Fibroblast of skin of scalp (primary cell): ENCODE measurements at places on chromosomes 5 and 9.
A peak's percentile ranks its signal among the peaks of the same experiment; 100 is the strongest.

DNA sequence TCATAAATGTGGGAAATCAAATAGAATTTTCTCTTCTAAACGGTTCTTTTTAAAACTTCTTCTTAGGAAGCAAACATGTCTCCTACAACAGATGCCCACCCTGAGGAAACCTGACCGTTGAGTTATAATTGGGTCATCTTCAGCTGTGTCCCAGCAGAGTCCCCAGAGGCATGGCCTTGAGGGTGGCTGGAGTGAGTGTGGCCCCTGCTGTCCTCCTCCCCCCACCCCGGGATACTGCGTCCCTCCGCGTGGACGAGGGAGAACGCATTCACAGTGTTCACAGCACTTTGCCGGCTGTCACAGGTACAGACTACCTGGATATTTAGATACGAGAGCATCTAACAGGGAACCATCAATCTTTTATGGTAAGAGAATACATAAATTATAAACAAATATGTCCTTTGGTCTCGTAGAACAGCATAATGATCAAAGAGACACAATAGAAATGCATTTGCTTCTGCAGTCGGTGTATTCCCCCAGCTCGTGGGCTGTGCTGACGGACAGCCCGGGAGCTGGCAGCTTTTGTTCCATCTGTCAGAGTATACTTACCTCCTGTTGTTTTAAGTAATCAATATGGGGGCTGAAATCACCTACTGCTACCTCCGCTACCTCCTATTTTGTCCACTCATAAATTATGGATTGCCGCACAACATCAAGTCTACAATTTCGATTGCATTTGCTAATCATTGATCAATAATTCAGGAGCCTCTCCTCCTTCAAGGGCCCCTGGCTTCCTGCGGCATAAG lies 214.7 kb downstream of the IRX2 start:
- no peak for DNase-seq

GRCh38 chr5:88119535-88120125 lies 149.0 kb downstream of the TMEM161B start:
- no peak for DNase-seq

- DNase-seq = peak; percentile 38
Measured at GRCh38 chr5:68070591-68071281, 144.8 kb upstream of the PIK3R1 start.

- DNase-seq = no peak
Measured at GRCh38 chr5:150358261-150359095, 981 bp downstream of the TCOF1 start.

- DNase-seq = no peak
Measured at GRCh38 chr5:44412286-44412685, 23.1 kb upstream of the FGF10 start.

- no peak for DNase-seq
Measured at GRCh38 chr9:73597771-73598170, 446.1 kb downstream of the ANXA1 start.

- no peak for DNase-seq
Measured at GRCh38 chr5:100311806-100312205, 223.4 kb upstream of the FAM174A start.

DNA sequence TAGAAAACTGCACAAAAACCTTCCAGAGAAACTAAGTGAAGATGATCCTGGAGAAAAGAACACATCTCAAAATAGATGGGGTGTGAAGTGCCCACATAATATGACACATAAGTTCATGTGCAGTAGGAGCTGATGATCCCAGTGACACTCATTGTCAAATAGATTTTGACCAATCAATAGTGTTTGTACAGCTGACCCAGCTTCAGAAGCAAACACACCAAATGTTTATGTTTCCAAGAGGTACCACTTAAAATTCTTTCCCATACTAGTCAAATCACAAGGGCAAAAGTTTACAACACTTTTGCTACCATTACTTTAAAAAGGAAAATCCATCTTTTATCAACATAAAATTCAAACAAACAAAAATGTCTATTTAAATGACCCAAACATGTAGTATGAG lies 175.0 kb downstream of the MLLT3 start:
- DNase-seq = peak; percentile 1

DNA sequence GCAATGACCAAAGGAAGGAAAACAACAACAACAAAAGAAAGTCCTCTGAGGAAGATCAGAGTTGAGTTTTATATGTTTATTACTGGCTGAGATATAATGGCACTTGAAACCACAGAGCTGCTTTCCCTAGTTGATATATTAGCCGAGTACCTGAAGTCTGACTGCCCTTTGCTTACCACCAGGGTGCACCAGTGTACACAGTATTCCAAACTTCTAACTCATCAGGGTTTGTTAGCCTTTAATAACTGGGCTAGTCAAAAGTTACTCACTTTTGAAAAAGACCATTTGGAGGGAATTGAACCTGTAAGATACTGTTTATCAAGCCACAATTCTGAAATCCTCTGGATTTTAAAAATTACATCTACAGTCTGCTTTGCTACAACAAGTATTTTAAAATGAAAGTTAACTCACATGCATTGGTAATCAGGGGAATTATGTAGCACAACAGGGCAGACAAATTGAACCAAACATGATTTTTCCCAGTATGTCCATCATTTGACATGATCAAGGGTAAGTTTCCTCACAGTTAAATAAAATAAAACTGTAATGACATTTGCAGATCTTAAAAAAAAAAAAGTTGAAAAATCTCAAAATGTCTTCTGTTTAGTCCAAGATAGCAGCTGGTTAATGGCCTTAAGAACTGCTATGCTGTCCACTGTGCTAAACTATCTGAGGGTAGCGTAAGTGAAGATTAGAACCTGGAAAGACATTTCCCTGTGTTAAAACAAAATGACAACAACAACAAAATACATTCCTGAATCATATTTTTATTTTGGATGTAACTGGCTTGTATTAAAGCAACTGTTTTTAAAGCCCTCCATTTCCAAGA lies 57.3 kb upstream of the C6 start:
- peak; percentile 57 for DNase-seq

GRCh38 chr9:124040186-124040931 lies 28.8 kb downstream of the LHX2 start:
- DNase-seq = peak; percentile 49

DNA sequence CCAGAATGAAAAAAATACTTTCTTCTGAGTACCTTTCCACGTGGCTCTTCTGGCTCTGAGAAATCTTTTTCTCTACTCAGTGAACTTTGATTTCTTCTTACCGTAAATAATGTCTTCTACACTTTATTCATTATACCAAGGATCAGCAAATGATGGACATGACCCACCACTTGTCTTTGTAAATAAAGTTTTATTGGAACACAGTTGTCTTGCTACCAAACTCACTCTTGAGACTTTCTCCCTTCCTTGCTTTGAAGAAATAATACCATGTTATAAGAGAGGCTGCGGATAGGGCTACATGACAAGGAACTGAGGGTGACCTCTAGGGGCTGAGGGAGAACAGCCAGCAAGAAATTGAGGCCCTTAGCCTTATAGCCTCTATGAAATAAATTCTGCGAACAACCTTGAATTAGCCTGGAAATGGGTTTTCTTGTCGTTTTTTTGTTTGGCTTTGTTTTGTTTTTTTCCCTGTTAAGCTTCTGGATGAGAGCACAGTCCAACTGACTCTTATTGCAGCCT lies 212.5 kb downstream of the COMMD10 start:
- DNase-seq = no peak

DNA sequence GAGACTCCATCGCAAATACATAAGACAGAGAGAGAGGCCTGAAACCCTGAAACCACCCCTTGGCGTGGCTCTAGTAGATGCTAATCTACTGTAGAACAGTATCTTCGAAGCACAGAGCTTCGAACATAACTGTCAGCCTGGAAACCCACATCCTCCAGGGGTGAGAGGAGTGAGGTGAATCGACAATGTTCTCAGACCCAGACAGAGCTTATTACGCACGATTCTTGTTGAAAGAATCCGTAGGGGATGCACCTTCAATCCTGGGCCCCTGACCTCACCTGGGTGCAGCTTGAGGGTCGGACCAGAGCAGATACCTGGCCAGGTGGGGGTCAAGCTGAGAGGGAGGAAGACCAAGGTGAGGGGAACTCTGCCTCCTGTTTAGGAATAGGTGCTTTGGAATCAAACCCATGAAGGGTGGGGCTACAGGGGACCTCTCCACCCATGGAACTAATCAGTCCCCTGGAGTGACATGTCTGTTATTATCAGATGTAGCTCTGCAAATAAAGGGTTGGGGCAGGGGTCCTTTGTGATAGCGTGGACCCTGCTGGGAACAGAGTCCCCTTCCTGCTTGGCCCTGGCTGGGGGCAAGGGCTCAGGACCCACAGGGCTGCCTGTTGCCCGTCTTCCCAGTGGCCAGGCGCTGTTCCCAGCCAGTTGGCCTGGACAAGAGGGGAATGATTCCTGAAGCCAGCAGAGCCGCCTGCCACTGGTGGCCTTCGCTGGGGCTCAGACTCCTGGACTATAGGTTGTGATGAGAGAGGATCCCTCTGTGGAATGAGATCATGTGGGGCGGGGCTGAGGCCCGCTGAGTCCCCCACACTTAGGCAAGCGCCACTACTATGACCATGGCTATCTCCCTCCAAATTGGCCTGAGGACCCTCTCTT lies 41.2 kb downstream of the DBH start:
- no peak for DNase-seq

DNA sequence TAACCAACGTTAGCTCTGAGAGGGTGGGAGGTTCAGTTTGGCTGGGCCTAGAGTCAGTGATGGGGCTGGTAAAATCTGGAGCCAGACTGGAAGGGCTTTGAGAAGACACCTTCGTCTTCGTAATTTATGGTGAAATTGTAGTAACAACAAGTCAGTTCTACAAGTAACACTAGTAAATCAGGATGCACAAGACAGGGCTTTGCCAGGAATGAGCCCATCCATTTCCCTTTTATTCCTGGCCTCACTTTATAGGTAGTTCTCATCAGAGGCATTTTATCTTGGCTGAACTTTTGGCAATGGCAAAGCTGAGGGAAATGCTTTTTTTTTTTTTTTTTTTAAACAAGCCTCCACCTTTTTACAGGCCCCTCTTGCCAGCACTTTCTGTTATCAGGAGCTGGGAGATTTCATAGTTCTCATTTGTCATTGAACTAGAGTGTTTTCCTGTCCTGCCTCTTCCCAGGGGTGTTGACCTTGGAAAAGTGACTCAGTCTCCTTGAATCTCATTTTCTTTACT lies 110.5 kb upstream of the KLF4 start:
- no peak for DNase-seq

DNA sequence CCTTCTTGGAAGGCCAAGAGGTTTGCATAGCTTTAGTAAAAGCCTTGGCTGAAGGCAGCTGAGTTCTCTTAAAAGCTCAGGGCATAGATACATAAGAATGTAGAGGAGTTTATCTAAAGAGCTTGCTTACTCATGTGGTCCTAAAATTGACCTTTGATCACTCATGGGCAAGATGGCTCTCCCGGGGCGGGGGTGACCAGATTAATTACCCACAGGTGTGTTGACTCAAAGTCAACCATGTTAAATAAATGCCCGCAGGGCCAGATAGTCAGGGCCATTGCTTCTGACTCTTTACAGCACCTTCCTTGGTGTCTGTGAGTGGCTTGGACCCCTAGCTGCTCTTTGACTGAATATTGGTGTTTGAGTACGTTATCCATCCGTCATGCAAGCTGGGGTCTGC lies 33.1 kb upstream of the GHR start:
- no peak for DNase-seq

DNA sequence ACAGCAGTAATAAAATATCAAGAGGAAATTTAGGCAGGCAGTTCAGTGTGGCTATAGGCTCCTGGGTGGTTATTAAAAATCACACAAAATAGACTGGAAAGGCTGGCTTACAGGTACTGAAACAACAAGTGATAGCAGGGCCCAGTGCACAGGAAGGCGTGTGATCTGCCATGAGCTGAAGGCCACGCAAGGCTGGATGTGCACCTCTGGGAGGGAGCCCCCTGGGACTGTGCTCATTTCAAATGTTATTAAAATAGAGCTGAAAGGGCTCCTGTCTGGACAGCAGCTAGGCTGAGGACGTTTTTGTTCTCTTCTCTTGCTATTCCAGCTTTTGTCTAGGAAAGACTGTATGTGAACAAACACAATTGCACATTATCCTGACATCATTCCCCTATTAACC lies 324.3 kb upstream of the RFX3 start:
- DNase-seq = no peak

- peak; percentile 40 for DNase-seq
Measured at GRCh38 chr5:54756796-54757402, 228.5 kb downstream of the ESM1 start.

DNA sequence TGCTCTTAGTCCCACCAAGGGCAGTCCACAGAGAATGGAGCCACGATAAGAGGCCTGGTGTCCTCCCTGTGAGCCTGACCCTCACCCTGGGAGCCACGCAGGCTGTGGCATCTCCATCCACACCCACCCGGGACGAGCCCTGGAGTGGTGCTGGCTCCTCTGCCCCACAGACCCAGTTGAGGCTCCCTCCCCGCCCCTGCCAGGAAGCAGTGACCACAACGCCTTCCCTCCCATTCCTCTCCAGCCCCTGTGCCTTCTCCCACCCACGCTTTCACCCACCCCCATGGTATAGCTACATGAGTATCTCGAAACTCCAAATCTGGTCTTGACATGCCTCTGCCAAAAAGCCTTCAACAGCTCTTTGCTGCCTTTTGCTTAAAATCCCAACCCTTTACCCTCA lies 57.9 kb downstream of the SEMA4D start:
- DNase-seq = no peak

DNA sequence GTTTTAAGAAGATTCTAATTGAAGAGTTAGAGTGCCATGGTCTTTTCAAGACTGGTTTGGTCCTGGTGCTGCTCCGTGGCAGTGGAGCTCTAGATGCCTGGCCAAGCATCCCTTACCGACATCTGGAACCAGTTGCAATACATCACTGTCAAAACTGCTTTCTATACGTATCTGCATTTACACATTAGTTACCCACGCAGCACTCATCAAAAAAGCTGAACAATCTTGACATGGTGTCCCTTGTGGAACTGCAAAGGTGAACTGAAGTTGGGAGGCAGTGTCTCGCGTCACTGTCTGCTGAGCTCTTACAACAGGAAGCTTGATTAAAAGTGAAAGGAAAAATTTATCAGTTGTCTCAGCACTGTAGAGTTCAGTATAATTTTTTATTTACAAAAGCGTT lies 82.6 kb downstream of the PBX3 start:
- DNase-seq = no peak

DNA sequence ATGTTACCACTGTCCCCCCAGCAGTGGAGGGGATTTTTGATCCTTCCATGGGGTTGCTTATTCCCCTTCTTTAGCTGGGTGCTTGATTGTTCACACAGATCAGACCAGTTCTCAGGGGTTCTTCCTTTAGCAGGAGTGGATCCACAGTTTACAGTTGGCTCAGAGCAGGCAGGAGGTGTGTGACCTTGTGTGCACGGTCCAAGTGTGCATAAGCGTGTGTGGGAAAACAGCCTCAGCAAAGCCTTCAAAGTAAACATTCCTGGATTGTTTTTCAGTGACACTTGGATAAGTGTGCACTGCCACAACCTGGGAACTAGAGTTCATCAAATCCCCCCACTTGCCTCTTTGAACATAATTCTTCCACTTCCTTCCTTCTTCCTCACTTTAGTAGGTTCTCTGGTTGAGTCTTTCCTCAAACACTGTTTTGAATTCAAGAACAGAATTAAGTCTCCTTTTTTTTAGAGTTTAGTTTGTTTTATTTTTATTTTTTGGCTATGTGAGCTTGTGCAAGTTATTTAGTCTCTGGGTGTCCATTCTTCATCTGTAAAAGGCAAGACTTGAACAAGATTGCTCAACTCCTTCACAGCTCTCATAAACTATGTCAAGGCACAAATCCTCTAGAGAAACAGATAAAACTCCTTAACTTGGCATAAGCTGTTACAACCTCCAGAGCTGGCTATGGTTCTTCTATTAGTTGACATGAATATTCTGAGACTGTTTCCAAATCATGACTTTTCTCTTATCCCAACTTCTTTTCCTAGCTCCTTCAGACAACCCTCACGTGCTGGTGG lies 78.0 kb downstream of the OSMR start:
- DNase-seq = no peak
